ENCODE measurements at places on chromosomes 7 and 10. TPM values are rescaled to one million over a fixed set of nuclear protein-coding genes. Genes with fewer than 3 reads are reported as not detected.

Gene FANK1
- total RNA-seq, result 8.5 TPM

Gene ASL
- total RNA-seq, result 52.2 TPM

Gene AGMO
- 1.2 TPM for total RNA-seq

DNA sequence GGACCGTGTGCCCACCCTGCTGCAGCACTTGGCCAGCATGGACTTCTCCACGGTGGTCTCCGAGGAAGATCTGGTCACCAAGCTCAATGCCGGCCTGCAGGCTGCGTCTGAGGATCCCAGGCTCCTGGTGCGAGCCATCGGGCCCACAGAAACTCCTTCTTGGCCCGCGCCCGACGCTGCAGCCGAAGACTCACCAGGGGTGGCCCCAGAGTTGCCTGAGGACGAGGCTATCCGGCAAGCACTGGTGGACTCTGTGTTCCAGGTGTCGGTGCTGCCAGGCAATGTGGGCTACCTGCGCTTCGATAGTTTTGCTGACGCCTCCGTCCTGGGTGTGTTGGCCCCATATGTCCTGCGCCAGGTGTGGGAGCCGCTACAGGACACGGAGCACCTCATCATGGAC lies 1.4 kb downstream of the RBP3 start:
- no peak overlapping the region for H3K4me3 ChIP-seq
- peaks cover 11% of the 10 kb centered on the region for H3K27me3 ChIP-seq
- no peaks in the 10 kb centered on the region for H3K36me3 ChIP-seq
- peak; percentile 61 for DNase-seq
- no peaks in the 10 kb centered on the region for H3K4me1 ChIP-seq

GRCh38 chr7:134684165-134684564 lies 37.5 kb downstream of the BPGM start:
- no peak for DNase-seq
- peaks cover 12% of the 10 kb centered on the region for H3K4me1 ChIP-seq
- H3K27me3 ChIP-seq, result no peaks in the 10 kb centered on the region
- no peak overlapping the region for H3K27ac ChIP-seq

- H3K4me1 ChIP-seq, result peaks cover 9% of the 10 kb centered on the region
- peaks cover 3% of the 10 kb centered on the region for H3K27me3 ChIP-seq
- no peaks in the 10 kb centered on the region for H3K36me3 ChIP-seq
- peak; percentile 88 for DNase-seq
- no peak overlapping the region for H3K27ac ChIP-seq
Observed at GRCh38 chr7:47227762-47228177, 354.1 kb downstream of the TNS3 start.

DNA sequence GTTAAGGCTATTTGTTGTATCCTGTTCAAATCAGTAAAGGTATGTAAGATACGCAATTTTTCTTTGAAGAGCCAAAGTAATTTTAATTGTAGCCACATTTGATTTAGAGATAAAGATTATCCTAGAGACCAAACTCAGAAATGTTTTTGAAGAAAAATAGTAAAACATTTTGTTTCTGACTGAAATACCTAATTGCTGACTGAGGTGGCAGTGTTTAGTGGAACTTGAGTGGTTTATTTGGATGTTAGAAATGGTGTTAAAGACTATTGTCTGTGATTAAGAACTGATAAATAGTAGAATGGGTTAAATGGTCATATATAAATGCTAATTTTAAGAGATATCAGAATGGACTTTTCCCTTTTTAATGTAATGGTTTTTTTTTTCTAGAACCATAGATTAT lies 15.3 kb downstream of the EDRF1 start:
- no peak overlapping the region for H3K27ac ChIP-seq
- no peaks in the 10 kb centered on the region for H3K4me1 ChIP-seq
- no peaks in the 10 kb centered on the region for H3K27me3 ChIP-seq
- H3K36me3 ChIP-seq, result peaks cover 96% of the 10 kb centered on the region
- H3K4me3 ChIP-seq, result no peak overlapping the region

- no peak overlapping the region for H3K4me3 ChIP-seq
- H3K27me3 ChIP-seq, result peaks cover 5% of the 10 kb centered on the region
- H3K36me3 ChIP-seq, result no peaks in the 10 kb centered on the region
- no peak overlapping the region for H3K27ac ChIP-seq
Observed at GRCh38 chr10:6423004-6423403, 157.1 kb downstream of the PRKCQ start.

GRCh38 chr10:42801135-42801534 lies 18.5 kb downstream of the BMS1 start:
- DNase-seq, result peak; percentile 3
- peaks cover 73% of the 10 kb centered on the region for H3K36me3 ChIP-seq
- no peak overlapping the region for H3K27ac ChIP-seq
- H3K4me1 ChIP-seq, result no peaks in the 10 kb centered on the region

DNA sequence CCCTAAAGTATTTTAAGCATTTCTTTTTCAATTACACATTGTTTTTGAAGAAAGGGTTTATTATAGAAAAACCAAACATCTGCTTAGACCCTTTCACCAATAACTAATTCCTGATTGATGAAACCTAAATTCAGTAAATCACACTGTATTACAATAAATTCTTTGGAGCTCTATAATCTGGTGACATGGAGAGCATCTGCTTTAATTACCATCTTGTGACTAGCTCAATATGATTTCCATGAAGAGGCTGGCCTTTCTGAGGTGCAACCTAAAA lies 9.7 kb downstream of the HYCC1 start:
- no peak overlapping the region for H3K4me3 ChIP-seq
- peak overlapping the region; percentile 74 for H3K27ac ChIP-seq
- H3K36me3 ChIP-seq, result no peaks in the 10 kb centered on the region
- DNase-seq, result no peak
- H3K4me1 ChIP-seq, result peaks cover 33% of the 10 kb centered on the region

- no peak for DNase-seq
- no peak overlapping the region for H3K27ac ChIP-seq
- H3K27me3 ChIP-seq, result peaks cover 13% of the 10 kb centered on the region
- peaks cover 7% of the 10 kb centered on the region for H3K4me1 ChIP-seq
- H3K36me3 ChIP-seq, result no peaks in the 10 kb centered on the region
Observed at GRCh38 chr10:98533241-98533640, 86.5 kb upstream of the HPS1 start.

DNA sequence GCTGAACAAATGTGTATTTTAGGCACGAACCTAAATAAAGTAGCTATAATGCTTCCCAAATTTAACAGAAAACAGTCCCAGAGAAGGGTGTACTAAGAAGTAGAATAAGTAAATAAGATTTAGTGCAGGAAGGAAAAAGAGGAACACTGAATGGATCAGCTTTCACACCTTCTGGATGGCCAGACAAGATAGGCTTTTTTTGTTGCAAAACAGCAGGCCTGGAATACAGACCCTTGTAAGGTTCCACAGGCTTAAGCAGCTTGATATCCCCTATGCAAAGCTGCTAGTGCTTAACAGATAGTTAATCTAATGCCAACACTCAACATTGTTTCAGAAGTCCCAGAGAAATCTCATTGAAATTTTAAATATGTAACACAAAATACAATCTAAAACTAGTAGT lies 328.1 kb upstream of the STEAP1 start:
- H3K27me3 ChIP-seq, result no peaks in the 10 kb centered on the region
- H3K4me1 ChIP-seq, result no peaks in the 10 kb centered on the region
- no peak overlapping the region for H3K4me3 ChIP-seq

DNA sequence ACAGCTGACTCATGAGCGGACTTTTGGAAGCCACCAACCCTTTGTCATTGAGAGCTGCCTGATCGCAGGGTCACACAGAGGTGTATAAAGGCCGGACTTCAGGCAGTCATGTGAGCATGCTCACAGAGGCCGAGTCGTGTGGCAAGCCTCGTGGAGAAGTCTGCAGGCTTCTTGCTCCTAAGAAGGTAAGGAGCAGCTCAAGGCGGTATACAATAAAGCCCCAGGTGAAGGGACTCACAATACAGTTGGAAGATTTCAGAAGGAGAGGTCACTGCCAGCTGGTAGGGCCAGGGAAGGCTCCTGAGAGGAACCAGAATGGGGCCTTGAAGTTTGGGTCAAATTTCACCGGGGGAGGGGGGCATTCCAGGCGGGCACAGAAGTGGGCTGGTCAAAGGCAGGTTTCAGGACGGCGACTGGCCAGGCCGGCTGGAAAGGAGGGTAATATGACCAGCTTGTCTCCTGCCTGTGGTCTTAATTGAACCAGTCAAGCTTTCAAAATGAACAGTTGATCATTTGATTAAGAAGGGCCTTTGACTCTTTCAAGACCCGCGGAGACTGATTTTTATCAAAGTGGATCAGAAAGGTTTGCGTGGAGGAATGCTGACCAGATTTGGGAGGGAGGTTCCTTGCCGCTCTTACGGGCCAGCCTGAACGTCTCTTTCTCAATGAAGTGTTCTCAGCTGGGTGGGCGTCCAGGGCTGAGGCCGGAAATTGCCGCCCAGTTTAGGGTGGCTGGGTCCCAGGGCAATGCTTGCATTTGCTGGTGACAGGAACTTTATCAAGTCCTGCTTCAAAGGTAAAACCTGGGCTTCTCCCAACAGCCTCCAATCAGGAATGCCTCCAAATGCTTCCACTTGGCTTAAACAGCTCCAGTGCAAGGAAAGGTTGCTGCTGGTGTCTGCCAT lies 178.6 kb downstream of the EMX2 start:
- no peak overlapping the region for H3K27ac ChIP-seq
- no peaks in the 10 kb centered on the region for H3K27me3 ChIP-seq
- H3K4me1 ChIP-seq, result no peaks in the 10 kb centered on the region
- H3K36me3 ChIP-seq, result no peaks in the 10 kb centered on the region
- DNase-seq, result no peak

DNA sequence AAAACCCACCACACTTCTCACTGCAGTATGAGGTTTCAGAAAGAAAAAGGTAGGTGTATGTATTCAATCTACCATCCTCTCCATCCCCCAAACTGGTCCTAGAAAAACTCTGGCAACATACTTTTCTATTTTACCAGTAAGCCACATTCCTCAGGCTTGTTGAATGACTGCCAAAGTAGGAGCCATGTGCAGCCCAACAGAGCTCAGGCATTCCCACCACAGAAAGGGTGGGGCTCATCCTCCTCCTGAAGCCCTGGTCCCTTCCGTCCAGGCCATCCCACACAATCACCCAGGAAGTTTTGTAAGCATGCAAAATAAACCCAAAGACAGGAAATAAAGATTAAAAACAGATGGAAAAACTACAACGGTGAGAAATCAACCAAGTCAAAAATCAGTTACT lies 57.2 kb downstream of the MAD1L1 start:
- peaks cover 32% of the 10 kb centered on the region for H3K4me1 ChIP-seq
- no peaks in the 10 kb centered on the region for H3K36me3 ChIP-seq
- no peaks in the 10 kb centered on the region for H3K27me3 ChIP-seq
- peak; percentile 99 for DNase-seq
- H3K27ac ChIP-seq, result peak overlapping the region; percentile 55

GRCh38 chr10:80137031-80137862 lies 4.7 kb downstream of the PLAC9 start:
- H3K36me3 ChIP-seq, result no peaks in the 10 kb centered on the region
- peak; percentile 93 for DNase-seq
- H3K27ac ChIP-seq, result peak overlapping the region; percentile 89
- no peak overlapping the region for H3K4me3 ChIP-seq
- peaks cover 32% of the 10 kb centered on the region for H3K4me1 ChIP-seq

GRCh38 chr10:127997271-127997670 lies 90.4 kb downstream of the PTPRE start:
- H3K27ac ChIP-seq, result no peak overlapping the region
- DNase-seq, result no peak
- H3K4me1 ChIP-seq, result peaks cover 5% of the 10 kb centered on the region
- H3K4me3 ChIP-seq, result no peak overlapping the region
- H3K36me3 ChIP-seq, result no peaks in the 10 kb centered on the region

GRCh38 chr10:44856696-44857095 lies 54.4 kb upstream of the TMEM72 start:
- no peak for DNase-seq
- H3K27me3 ChIP-seq, result no peaks in the 10 kb centered on the region
- no peaks in the 10 kb centered on the region for H3K36me3 ChIP-seq

DNA sequence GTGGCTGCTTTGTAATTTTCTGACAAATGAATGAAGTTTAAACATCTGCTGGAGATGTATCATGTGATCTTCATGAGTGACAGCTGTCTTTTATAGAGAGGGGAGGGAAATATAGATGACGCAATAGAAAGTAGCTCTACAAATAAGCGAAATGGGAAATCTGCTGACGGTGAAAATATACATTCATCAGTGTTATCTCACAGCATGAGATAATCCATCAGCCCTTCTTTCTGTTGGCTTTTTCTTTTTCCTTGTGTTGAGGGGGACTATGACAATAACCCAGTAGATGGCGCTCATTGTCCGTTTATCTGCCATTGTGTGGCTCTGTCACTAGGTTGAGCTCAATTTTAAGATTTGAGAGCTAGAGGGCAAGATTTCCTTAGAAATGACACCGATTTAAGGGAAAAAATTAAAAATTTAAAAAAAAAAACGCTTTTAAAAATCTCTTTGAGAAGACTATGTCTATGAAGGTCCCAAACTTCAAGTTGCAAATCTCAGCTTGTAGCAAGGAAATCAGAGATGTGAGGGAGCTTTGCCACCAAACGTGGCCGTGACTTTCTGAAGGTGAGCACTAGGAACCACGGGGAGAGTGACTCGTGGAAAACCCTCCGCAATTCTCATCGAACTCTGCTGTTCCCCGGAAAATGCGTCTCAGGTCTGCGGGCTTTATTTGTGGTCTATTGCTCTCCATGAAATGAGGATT lies 114.6 kb upstream of the SFMBT2 start:
- no peaks in the 10 kb centered on the region for H3K4me1 ChIP-seq
- no peaks in the 10 kb centered on the region for H3K36me3 ChIP-seq
- DNase-seq, result peak; percentile 86
- no peak overlapping the region for H3K27ac ChIP-seq

DNA sequence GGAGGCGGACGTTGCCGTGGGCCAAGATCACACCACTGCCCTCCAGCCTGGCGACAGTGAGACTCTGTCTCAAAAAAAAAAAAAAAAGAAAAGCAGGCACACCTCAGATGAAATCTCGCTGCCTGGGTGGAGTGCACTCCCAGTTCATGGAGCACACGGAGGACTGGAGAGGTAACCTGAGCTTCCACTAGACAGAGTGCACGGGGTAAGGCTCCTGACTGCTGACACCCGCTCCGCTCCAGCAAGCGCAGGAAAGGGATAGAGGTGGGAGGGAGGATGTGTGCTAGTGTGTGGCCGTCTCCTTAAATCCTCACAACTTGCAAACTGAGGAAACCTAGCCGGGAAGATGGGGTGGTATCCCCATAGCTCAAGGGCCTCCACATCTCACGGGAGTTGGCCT lies 50.8 kb downstream of the FAM53B start:
- no peak overlapping the region for H3K4me3 ChIP-seq
- H3K27me3 ChIP-seq, result no peaks in the 10 kb centered on the region
- no peak overlapping the region for H3K27ac ChIP-seq
- no peak for DNase-seq
- H3K4me1 ChIP-seq, result no peaks in the 10 kb centered on the region
- peaks cover 12% of the 10 kb centered on the region for H3K36me3 ChIP-seq

DNA sequence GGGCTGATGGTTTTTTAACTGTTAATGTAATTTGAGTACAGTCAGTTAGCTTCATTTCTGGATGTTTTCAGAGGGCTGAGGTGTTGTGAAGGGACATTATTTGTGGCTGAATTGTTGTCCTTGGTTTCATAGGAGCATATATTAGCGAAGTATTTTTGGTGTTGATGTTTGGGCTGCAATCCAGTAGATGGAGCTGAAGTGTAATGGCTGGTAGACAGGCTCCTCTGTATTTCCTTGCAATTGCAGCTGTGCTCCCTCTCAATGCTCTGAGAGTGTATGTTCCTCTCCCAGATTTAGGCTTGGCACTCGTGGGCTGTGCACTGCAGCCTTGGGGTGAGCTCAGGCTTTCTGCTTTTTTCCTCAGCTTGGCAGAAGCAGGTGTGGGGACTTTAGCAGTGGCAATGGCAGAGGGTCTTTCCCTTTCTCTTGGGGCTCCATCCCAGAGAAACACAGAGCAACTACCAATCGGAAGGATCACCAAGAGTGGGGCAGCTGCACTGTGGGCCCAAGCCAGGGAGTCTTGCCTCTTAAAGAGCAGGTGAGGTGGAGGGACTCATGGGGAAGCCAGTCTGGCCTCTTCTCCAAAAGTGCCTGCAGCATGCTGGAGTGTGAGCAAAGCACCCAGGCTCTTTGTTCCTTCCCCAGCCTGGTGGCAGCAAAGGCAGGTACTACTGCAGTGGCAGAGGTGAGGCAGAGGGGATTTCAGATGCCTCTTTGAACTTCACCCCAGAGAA lies 544.4 kb downstream of the SH2D4B start:
- H3K27me3 ChIP-seq, result no peaks in the 10 kb centered on the region
- DNase-seq, result no peak
- no peak overlapping the region for H3K4me3 ChIP-seq
